ENCODE measurements at places on chromosomes 7 and 10.

- DNase-seq: no peak
Measured at GRCh38 chr10:69344591-69345252, 66.4 kb downstream of the HK1 start.

DNA sequence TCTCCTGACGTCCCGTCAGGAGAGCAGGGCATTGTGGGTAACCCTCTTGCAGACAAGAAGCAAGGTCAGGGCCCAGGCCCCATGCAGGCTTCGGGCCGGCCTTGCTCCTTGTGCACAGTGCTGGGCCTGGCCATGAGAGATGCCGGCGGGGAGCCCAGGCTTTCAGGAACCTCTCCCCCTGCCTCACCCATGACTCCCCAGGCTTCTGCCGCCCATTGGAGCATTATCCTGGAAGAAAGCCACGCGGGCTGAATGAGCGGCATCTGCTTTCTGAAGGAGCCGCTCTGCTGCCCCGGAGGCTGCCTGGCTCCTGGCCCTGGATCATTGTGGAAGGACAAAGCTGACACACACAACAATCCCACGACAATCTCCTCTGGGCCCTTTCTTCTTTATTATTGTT, 233.5 kb downstream of the TCF7L2 start:
- no peak for DNase-seq

GRCh38 chr7:88254721-88255424, 35.0 kb upstream of the SRI start:
- DNase-seq: no peak

GRCh38 chr7:2734084-2734686, 46.2 kb downstream of the AMZ1 start:
- DNase-seq: no peak

All from activated CD8-positive, alpha-beta memory T cell treated with anti-CD3 and anti-CD28 coated beads for 4 hours (primary cell).